ENCODE measurements at places on chromosomes 7 and 10. TPM values are rescaled to one million over a fixed set of nuclear protein-coding genes. Genes with fewer than 3 reads are reported as not detected.

MRLN gene
- polyA plus RNA-seq = not detected

DNA sequence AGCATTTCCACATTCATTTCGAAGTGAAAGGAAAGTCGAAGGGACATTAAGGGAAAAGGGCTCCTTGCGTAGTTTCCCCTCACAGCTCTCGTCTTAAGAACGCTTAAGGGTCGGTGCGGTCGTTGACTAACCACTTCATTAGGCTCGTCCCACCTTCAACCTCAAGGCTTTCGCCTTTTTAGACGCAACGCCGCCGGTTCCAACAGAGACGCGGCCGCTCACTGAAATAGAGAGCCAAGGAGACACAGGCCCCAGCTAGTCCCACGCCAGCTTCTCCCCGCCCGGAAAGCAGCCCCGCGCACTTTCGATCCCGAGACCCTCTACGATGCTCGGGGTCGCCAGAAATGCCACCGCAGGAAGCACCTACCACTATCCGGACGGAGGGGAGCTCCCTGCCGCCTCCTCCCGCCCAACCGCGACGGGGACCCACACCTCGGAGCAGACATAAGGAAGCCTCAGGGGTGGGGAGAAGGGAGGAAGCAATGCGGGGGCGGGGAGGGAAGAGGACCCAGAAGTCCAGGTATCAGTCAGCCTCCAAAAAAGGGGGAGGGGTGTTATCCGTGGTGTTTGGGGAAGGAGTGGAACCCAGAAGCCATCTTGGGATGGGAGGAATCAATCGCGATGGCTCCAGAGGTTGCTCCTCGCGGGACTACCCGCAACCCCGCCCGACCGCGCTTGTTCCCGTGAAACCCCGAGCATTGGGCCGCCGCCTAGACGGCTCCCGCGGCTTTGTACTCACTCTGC lies 559 bp downstream of the TRA2A start:
- peak; percentile 54 for DNase-seq

DNA sequence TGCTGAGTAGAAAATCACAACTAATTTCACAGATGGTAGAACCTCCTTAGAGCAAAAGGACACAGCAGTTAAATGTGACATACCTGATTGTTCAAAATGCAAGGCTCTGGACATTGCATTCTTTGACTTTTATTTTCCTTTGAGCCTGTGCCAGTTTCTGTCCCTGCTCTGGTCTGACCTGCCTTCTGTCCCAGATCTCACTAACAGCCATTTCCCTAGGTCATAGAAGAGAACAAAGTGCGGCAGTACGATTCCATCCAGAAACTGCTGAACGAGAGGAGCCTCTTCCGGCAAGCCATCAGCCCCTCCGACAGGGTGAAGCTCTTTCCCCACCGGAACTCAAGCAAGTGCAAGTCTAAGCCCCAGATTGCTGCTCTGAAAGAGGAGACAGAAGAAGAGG lies 186.9 kb downstream of the CFTR start:
- no peak for DNase-seq

GRCh38 chr7:151416112-151416940 lies 6.5 kb upstream of the WDR86 start:
- no peak for DNase-seq

DNA sequence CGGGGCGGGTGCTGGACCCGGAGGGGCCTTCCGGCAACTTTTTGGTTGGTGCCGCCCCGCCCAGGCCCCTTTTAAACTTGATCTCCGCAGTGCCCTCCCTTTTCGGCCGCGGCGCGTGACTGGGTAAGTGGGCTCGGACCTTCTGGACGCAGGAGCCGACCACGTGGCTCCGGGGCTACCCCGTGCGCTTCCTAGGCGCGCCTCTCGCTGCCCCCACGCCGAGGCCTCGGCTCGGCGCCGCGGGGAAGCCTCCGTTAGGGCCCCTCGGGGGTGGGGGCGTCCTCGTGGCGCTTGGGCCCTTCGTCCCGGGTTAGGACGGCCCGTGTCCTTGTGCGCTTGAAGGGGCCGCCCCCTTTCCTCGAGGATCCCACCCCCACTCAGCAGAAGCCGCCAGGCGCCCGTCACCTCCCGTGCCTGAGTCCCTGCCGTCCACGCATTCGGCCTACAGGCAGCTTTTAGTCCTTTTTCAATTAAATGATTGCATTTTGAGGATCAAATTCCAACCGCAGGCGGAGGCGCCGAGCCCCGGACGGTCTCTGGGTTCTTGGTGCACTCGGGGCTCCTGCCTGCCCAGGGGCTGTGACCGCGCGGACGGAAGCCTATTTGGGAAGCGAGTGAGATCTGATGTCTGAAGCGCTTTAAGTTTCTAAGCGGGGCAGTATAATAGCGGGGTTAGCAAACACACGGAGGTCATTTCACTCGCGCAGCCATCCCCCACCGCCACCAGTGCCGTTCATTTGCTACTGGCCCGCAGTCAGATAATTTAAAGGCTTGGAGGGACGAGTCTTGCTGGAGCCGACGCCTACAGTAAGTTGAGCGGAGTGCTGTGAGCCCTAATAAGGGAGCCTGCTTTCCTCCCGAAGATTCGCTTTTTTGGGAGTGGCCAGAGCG lies 31.8 kb upstream of the TOMM7 start:
- peak; percentile 72 for DNase-seq

NME8 gene
- not detected for polyA plus RNA-seq

- DNase-seq = no peak
Measured at GRCh38 chr7:50834031-50834535, 51.4 kb upstream of the GRB10 start.

DNA sequence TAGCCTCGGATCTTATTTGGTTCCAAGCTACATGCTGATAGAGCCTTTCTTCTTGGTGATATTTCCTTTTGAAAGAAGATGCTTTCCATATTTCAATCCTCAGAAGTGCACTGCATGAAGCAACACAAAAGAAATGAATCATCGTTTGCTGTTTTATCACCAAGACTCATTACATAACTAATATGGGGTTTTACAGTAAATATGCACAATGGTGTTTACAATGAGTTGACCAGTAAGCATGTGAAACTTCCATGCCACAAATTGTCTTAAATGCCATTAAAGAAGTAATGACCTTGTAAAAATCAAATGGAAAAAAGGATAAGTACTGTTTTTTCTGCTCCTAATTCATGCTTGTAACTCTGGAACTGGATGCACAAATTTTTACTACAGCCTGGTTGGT lies 1017.0 kb upstream of the GHITM start:
- no peak for DNase-seq

PHTF2 gene
- 8.4 TPM for polyA plus RNA-seq

DNA sequence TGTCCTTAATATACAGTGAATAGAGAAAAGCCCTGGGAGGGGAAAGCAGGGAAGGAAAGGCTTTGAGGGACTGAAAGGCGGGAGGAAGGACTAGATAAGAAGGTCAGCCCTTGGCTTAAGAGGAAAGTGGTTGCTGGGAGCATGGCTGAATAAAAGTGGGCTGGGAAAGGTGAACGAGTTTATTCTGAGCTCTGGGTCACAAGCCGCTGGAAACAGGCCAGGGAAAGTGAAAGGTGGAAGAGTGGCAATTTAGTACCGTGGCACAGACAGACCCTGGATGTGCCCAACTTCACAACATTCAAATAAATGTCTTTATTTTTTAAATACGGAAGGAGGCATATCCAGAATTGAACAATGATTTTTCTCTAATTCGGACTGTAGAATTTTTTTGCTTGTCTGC lies 39.7 kb downstream of the TAC1 start:
- DNase-seq = no peak

PEX1 gene
- 8.4 TPM for polyA plus RNA-seq

GRCh38 chr10:10745291-10745690 lies 272.4 kb upstream of the CELF2 start:
- DNase-seq = no peak

GRCh38 chr7:12475362-12476063 lies 71.8 kb upstream of the VWDE start:
- DNase-seq = peak; percentile 25

GRCh38 chr10:77556990-77557601 lies 80.5 kb downstream of the KCNMA1 start:
- DNase-seq = no peak

DNA sequence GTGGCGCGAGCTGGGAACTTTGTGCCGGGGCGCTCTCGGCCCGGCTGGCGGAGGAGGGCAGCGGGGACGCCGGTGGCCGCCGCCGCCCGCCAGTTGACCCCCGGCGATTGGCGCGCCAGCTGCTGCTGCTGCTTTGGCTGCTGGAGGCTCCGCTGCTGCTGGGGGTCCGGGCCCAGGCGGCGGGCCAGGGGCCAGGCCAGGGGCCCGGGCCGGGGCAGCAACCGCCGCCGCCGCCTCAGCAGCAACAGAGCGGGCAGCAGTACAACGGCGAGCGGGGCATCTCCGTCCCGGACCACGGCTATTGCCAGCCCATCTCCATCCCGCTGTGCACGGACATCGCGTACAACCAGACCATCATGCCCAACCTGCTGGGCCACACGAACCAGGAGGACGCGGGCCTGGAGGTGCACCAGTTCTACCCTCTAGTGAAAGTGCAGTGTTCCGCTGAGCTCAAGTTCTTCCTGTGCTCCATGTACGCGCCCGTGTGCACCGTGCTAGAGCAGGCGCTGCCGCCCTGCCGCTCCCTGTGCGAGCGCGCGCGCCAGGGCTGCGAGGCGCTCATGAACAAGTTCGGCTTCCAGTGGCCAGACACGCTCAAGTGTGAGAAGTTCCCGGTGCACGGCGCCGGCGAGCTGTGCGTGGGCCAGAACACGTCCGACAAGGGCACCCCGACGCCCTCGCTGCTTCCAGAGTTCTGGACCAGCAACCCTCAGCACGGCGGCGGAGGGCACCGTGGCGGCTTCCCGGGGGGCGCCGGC lies 870 bp downstream of the FZD1 start:
- peak; percentile 72 for DNase-seq

DNA sequence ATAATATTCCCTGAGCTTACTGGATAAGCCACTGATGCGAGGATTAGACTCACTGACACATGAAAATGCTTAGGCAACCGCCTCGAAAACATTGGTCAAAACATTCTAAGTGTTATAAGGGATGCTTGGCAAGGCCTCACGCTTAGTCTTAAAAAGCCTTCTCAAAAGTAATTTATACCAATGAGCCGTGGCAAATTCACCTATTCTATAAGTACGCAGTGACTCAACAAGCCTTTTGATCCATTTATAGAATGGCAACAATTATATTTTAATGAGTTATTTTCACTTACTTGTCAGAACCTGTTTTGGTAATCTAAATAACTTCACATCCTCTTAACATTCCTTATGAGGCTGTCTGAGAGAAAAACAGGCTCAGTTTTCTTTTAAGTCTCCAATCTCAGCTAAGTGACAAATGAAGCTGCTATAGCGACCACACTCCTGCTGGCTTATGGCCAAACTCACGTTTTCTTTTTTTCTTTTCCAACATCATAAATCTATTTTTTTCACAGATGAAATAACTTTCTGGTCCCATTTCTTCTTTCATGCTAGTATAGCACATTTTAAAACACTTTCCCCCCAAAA lies 121.2 kb upstream of the AFAP1L2 start:
- peak; percentile 86 for DNase-seq

GRCh38 chr10:104809288-104810090 lies 168.4 kb downstream of the SORCS3 start:
- no peak for DNase-seq

OPN1SW gene
- polyA plus RNA-seq = not detected

NANOS1 gene
- 0.29 TPM for polyA plus RNA-seq

GRCh38 chr7:82841828-82842227 lies 320.9 kb downstream of the PCLO start:
- DNase-seq = no peak

FAM241B gene
- polyA plus RNA-seq = 0.35 TPM

- DNase-seq = peak; percentile 75
Measured at GRCh38 chr7:111735661-111736551, 173.6 kb upstream of the IMMP2L start.

GRCh38 chr10:50528206-50528605 lies 95.5 kb downstream of the SGMS1 start:
- no peak for DNase-seq

WNT2 gene
- not detected for polyA plus RNA-seq
